Activated CD8-positive, alpha-beta T cell treated with anti-CD3 and anti-CD28 coated beads, Interleukin-2, amount 10 ng/mL, durations not matched to agents 7 days and 5 days (primary cell): ENCODE measurements at places on chromosomes 2 and 18. TPM values are rescaled to one million over a fixed set of nuclear protein-coding genes. Genes with fewer than 3 reads are reported as not detected.

DNA sequence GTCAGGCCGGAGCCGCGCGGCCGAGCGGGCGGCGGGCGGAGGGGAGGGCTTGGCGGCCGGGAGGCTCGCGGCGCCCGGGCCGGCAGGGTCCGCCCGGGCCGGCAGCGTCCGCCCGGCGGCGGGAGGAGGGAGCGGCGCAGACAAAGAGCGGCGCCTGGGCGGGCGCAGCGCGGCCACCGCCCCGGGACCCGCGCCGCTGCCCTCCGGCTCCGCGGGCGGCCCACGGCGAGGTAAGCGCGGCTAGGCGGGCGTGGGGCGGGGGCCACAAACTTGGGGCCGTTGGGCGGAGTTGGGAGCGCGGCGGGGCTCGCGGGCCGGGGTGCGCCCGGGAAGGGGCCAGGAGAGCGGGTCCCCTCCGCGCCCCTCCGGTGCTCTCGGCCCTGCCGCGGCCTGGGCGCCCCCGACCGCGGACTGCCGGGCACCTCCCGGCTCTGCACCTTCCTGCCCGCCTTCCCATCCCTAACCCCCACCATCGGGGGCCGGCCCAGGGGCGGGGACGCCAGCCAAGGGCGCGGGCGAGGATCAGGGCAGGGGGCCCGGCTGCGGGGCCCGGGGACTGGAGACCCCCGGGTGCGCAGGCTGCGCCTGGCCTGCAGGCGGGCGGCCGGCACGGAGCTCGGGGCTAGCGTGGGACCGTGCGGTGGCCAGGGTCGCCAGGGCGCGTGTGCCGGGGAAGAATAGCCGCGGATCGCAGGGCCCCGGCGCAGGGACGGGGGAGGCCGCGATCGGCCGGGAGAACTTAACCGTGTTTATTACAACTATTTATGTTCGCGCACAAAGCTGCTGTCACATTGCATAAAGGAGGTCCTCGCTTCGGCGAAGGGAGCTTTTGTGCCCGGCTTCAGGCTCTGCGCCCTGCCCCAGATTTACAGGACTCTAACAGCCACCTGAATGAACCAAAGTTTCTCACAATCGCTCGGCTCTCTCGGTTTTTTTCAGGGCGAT, at the start of gene NCK2:
TSS of gene NCK2 (plus strand) at position 4 of the 945 bp plus-strand sequence. CDS start 110,152 bp downstream, outside the sequence.
- H3K36me3 ChIP-seq: peaks cover 46% of the 10 kb centered on the region
- no peaks in the 10 kb centered on the region for H3K27me3 ChIP-seq
- peaks cover 66% of the 10 kb centered on the region for H3K4me1 ChIP-seq
- DNase-seq: peak; percentile 45
- H3K4me3 ChIP-seq: peak within 1 kb of the TSS; percentile 94

GRCh38 chr2:191314697-191315364, 69.6 kb downstream of the MYO1B start:
- H3K27ac ChIP-seq: no peak overlapping the region
- H3K27me3 ChIP-seq: peaks cover 5% of the 10 kb centered on the region

GRCh38 chr2:15200581-15200980, 360.6 kb downstream of the NBAS start:
- H3K27ac ChIP-seq: no peak overlapping the region
- no peak overlapping the region for H3K4me3 ChIP-seq
- no peaks in the 10 kb centered on the region for H3K27me3 ChIP-seq

DNA sequence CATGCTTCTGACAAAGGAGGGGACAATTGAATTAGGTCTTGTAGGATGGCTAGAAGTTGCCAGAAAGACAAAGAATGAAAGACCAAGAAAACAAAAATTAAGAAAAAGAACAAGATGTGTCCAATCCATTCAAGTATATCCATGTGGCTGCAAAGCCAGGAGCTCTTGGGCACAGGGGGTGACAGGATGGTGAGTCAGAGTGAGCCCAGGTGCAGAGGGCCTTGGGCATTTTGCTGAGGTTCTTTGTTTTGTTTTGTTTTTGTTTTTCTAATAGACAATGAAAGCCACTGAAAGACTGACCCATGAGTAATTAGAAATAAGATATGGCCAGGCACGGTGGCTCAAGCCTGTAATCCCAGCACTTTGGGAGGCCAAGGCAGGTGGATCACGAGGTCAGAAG, 104.6 kb upstream of the KLHL29 start:
- no peak overlapping the region for H3K27ac ChIP-seq
- H3K27me3 ChIP-seq: peaks cover 11% of the 10 kb centered on the region
- no peaks in the 10 kb centered on the region for H3K36me3 ChIP-seq
- no peak overlapping the region for H3K4me3 ChIP-seq
- no peak for DNase-seq

KIF5C gene
- total RNA-seq: 4.4 TPM
